Stimulated activated CD8-positive, alpha-beta memory T cell treated with anti-CD3 and anti-CD28 coated beads, Interleukin-7, amount 100 ng/mL, for 1 hour (primary cell): ENCODE measurements at places on chromosomes 6 and 20.

DNA sequence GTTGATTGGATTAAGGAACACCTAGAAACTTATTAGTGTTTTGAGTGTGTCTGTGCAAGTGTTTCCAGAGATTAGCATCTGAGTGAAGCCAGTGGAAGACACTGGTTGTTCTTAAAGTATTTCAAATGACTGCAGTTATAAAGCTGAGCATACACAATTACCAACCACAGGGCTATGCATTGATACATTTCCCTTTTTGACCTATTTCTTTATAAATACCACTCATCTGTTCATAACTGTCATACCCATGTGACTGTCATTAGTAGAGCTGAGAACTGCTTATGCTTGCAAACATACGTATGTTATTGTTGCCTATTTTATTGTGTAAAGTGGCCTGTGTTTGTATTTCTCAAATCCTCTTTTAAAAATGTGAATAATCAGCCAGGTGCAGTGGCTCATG is 15.3 kb upstream of the ZC3H12D start:
- no peak for DNase-seq

DNA sequence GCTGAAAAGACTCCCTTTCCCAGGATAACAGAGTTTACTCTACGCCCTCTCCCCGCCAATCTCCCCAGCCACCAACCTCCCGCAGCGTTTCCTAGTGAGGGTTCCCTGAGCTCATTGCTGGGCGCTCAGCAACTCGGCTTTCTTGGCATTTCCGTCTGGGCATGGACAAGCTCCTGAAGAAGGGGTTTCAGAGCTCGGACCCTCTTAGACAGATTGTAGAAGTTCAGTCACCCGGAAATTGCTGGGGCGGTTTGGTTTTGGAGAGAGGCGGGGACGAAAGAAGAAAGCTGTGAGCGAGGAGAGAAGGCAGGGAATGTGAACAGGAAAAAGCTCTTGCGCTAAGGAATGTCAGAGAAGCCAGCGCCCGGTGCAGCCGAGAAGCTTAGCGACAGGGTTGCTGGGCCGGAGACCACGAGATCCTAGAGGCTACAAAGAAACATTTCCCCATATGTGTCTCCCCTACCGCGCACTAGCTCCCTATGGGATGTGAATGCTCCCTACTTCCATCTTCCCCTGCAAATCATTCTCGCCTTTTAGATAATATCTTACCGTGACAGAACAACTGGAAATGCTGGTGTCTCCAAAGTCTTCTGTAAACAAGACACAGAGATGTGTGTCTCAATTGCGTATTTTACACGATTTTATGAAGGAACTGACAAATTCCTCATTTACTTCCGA is 15.8 kb downstream of the POM121L2 start:
- no peak for DNase-seq

DNA sequence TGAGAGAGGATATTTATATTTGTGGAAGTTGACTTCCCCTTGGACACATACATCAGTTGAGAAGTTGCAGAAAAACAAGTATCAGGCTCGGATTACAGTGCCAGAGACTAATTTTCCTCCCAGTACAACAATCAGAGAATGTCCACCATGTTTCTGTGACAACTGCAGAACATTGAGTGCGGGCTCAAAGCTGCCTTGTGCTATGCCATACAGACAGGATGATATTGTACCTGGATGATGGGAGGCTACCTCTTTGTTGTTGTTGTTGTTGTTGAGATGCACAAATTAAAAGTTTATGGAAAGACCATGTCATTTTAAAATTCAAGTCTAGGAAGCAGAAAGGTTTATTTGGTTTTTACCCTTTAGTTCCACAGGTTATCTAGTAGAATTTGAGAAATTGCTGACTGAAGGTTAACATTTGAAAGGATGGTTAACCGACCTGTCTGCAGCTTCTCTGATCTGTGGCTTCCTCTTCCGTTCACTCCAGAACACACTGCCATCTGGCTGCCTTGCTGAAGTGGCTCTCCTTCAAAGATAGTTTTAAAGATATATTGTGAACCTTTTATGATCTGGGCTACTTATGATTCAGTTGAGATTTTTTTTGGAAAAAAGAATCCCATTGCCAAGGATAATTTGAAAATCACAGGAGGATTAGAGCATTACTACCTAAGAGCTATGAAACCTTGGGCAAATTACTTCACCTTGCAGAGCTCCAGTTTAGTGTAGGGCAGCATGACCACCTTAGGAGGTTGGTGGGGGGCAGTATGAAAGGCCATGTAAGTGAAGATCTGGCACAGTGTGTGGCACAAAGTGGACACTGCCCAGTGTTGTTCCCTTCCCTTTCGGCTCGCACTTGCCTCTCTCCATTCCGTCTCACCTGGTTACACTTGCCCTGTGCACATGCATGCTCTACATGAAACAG is 15.9 kb downstream of the TMEM200A start:
- DNase-seq: no peak

DNA sequence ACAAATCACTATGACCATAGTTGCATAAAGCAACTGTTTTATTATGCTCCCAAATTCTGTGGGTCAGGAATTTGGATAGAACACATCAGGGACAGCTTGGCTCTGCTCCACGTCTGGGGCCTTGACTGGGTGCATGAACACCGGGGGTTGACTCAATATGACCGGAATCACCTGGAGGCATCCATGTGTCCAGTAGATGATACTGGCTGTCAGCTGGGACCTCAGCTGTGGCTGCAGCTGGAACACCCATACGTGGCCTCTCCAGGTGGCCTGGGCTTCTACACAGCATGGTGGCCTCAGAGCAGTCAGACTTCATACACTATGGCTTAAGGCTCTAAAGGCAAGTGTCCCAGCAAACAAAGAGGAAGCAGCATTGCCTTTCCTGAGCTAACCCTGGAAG is 113.4 kb downstream of the NRN1 start:
- no peak for DNase-seq

DNA sequence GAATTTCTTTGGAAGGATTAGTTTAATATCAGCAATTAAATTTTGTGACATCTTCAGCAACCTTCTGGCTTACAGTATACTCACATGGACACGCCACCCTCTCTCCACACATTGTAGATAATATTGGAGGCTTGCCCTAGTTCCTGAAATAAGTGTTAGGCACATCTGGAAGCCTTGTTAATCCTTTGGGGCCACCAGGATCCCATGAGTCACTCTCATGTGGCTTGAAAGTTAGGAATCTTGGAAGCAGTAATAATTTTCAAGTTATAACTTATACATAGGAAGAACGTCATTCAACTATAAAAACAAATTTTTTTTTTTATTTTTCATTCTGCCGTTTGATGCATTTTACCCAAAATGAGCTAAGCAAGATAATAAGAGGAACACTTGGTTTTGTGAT is 20.5 kb downstream of the LAMA4 start:
- no peak for DNase-seq

DNA sequence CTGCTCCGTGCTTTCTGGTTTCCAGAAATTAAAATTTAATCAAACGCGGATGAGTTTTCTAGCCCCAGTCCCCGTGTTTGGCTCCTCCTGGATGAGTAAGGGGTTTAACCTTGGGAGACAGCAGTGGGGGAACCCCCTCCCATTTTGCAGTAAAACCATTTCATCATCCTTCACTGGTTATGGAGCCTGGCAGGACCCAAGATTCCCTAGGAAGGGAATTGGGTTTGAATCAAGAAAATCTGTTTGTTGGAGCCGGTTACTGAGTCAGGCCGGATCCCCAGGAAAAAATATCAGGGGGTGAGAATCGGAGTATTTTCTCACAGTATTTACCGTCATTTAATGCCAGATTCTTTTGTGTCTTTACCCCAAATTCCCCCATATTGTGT is 754 bp downstream of the YWHAB start:
- no peak for DNase-seq

DNA sequence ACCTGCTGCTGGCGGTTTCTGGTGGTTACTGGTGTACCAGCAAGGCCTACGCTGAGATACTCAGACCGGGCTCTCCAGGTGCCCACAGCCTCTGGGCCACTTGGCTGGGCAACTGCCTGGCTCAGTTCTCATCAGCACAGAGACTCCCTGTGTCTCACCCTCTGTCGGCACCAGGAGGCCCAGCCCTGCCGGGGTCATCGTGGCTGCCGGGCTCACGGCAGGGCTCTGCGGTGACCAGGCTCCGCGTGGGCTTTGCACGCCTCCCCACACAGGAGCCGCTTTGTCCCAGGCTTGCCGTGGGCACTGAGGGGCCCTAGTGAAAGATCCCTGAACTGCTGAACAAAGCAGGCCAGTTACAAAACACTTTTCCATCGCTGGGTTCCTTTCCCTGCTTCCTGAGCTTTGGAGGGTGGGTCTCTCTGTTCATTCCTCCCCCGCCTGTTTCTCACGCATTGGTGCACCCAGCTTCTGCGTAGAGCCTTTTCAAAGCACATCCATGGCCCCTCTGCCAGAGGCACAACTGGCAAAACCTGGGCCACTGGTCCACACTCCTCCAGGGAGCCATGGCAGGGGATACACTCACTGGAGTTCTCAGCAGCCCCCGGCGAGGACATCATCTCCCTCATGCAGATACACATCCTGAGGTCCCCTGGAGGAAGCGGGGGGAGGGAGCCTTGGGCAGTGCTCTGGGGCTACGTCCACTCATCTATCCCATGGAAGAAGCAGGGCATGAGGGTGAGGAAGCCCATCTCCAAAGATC is 117.0 kb downstream of the NFATC2 start:
- no peak for DNase-seq

DNA sequence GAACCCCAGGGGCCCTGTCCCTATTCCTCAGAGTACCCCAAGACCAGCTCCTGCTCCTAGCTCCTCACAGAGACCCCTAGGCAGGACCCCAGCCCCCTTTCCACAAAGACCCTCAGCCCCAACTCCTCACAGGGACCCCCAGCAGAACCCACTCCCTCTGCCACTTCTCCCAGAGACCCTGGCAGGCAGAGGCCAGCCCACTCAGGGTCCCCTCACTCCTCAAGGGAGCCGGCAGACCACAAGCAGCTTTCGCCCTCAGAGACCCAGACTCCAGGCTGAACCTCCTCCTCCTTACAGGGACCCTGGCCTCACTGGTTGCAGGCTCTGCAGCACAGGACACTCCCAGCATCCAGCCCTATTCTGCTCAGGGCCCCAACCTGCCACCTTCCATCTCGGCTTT is 575 bp downstream of the SLC44A4 start:
- DNase-seq: no peak

DNA sequence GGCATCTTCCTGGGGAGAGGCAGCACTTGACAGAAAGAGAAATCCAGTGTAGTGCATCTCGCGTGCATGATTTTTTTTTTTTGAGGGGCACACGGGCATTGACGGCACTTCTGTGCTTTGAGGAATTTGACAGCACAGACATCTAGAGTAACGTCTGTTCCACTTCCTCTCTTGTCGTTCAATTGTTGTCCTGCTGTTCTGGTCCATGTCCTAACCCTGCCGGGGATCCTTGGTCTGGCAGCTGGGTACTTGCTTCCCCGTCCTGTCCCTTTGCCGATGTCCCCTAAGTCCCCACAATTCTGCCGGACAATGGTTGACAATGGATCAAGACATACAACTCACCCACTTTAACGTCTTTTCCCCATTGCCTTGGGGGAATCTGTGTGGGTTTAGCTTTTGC is 46.0 kb upstream of the NAA20 start:
- DNase-seq: no peak

DNA sequence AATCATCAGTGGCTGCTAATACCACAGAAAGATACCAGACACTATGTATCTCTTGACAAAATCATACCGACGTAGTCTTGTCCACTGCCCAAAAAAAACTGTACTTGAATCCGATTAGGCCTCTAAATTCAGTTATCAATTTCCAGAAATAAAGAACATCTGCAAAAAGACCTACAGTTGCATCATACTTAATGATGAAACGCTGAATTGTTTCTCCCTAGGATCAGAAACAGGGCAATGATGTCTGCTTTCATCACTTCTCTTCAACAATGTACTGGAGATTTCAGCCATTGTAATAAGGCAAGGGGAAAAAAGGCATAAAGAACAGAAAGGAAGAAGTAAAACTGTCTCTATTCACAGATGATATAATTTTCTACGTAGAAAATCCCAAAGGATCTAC is 152.0 kb downstream of the TASP1 start:
- DNase-seq: no peak

GRCh38 chr6:157091856-157092460 is 231.4 kb downstream of the TMEM242 start:
- no peak for DNase-seq

- no peak for DNase-seq
These were observed 481.3 kb upstream of the CITED2 start for GRCh38 chr6:139855671-139856311.

DNA sequence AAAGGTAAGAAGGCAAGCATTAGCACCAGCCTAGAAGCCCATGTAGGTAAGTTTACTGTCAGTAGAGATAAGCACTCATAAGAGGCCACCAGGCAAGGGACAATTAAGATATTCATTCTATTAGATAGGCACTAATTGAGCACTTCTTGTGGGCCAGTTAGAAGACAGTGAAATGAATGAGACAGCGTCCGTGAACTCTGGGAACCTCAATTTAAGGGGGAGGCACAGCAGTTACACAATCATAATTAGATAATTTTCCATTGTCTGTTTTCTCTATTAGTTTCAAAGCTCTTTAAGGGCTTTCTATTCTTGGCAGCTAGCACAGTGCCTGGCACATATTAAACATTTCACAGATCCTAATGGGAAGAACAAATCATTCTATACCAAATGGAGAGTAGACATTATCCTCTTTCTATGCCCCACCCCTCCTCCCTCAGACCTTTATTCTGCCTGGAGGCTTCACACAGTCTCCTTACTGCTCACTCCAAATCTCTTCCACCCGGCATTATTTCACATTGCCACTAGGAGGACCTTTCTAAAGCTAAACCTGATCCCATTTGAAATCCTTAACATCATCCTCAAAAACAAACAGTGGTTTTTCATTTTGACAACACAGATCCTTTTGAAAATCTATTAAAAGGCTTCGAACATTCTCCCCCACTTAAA is 529.6 kb downstream of the ADGRB3 start:
- no peak for DNase-seq

- DNase-seq: no peak
These were observed 14.4 kb downstream of the KPNA5 start for GRCh38 chr6:116695401-116695800.

- DNase-seq: no peak
These were observed 1531.1 kb downstream of the KHDRBS2 start for GRCh38 chr6:60754879-60755278.

GRCh38 chr6:43699564-43700186 is 12.1 kb upstream of the MRPS18A start:
- no peak for DNase-seq

DNA sequence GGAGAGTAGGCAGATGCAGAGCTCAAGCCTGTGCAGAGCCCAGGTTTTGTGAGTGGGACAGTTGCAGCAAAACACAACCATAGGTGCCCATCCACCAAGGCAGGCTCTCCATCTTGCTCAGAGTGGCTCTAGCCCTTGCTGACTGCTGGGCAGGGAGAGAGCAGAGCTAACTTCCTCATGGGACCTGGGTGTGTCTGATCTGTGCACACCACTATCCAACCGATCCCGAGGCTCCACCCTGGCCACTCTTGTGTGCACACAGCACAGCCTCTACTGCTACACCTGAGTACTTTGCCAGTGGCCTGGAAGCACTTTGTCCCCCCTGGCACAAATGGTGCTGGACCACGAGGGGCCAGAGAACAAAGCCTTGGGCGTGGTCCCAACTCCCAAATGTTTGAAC is 7.9 kb upstream of the DEFB125 start:
- DNase-seq: no peak
